ENCODE measurements at places on chromosomes 5 and 9.
A peak's percentile ranks its signal among the peaks of the same experiment; 100 is the strongest.

DNA sequence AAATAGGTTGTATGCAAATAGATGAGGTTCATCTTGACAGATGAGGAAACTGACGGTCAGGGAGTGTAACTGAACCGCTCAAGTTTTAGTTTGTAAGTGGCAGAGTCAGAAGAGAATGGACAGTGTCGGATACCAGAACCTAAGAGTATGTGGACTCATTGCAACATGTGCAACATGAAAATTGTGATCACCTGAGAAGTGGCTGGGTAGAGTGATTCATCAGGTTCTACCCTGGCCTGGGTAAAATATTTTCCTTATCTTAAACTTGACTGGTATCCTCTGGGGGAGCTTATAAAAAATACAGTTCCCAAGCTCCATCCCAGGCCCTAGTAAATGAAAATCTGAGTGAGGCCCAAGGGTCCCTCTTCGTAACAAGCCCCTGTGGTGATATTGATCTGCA, 35.2 kb upstream of the MIER3 start:
- DNase-seq = no peak

DNA sequence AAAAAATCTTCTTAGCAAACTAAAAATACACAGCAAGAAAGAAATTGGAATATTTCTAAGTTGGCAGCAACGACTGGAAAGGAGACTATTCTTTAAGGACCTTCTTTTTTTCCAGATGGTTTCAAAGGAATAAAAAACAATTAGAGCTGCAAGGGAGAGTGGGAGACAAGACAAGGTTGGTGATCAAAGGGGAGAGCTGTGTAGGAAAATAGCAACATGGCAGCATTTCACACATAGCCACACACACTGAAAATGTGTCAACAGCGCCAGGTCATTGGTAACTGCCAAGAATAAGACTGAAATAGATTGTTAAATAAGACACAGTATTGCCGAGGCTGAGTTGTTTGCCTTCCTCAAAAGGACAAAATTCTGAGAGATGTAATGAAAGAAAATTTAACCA, 88.1 kb upstream of the TLE1 start:
- no peak for DNase-seq

- DNase-seq = no peak
Observed at GRCh38 chr5:135444360-135444759, 2.8 kb downstream of the DCANP1 start.

DNA sequence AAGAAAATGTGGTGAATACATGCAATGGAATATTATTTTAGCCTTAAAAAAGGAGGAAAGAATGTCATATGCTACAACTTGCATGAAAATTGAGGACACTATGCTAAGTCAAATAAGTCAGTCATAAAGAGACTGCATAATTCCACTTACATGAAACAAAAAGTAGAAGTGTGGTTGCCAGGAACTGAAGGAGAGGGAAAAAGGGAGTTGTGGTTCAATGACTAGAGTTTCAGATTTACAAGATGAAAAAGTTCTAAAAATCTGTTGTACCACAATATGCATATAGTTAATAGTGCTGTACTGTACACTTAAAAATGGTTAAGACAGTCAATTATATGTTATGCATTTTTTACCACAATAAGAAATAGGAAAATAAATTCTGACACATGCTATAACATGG, 95.4 kb downstream of the SLC44A1 start:
- DNase-seq = no peak

GRCh38 chr5:177022386-177023302, at the start of gene ZNF346:
Gene ZNF346, plus strand, starts transcription at chr5:177022696. Its CDS starts 43 bp downstream, at chr5:177022739.
- DNase-seq = peak; percentile 58

DNA sequence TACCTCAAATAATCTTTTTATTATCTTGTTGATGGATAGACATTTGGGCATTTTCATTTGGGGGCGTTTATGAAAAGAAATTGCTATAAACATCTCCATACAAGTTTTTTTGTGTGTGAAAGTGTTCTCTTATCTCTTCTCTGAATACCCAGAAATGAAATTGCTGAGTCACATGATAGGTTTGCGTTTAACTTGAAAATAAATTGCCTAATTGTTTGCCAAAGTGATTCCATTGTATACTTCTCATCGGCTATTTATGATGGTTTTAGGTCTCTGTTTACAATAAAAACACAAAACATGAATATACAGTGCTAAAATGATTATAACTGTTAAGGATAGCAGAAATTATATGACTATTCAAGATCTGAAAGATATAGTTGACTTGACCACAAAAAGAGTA, 361.7 kb downstream of the TAF11L14 start:
- DNase-seq = no peak

DNA sequence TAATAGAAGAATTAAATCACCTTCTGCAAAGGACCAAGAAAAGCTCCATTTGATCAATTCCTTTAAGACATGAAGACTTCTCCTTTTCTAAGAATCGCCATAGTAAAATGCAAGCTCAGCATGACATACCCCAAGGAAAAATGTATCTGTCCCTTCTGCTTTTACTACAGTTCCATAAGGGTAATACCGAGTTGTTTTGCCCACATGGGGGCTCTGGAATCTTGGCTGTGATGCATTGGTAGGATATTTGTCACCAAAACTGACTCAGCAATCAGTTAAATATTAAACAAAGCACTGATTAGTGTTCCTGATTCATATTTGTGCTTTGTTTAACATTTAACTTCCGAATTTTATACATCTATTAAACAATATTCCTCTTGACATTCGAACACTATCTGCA, 24.3 kb upstream of the KCNIP1 start:
- DNase-seq = peak; percentile 10

GRCh38 chr9:115104908-115105307, 13.0 kb downstream of the TNC start:
- DNase-seq = peak; percentile 85

DNA sequence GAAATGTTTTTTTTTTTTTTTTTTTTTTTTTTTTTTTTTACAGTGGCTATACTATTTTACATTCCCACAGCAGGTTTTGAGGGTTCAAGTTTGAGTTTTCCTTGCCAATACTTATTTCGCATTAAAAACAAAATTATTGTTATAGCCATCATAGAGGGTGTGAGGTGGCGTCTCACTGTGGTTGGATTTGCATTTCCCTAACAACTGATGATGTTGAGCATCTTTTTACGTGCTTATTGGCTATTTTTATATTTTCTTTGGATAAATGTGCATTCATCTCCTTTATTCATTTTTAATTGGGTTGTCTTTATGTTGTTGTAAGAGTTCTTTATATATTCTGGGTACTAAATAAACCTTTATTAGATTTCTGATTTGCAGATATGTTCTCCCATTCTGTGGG, 18.9 kb upstream of the UBLCP1 start:
- DNase-seq = no peak

GRCh38 chr5:76691467-76692273, 24.3 kb upstream of the F2R start:
- no peak for DNase-seq

DNA sequence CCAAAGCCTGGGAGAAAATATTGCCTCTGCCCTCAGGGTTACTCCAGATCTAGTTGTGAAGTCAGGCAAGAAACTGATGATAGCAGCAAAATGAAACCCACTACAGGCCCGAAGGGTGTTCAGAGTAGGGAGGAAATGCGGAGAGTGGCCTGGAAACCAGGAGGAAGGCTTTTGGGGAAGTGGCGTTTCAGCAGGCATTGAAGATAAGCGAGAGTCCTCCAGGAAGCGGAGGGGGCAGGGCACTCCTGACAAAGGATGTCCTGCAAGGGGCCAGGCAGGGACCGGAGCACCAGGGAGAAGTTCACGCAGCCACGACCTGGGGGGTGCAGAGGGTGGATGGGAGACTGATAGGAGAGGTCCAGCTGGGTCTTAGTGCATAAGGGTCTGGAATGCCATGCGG, 7.8 kb upstream of the FOXI1 start:
- DNase-seq = no peak

- no peak for DNase-seq
Observed at GRCh38 chr9:74413876-74414275, 83.3 kb upstream of the RORB start.

- no peak for DNase-seq
Observed at GRCh38 chr5:51465165-51465564, 81.9 kb downstream of the ISL1 start.

GRCh38 chr5:171397190-171397589, 9.5 kb downstream of the NPM1 start:
- DNase-seq = no peak

GRCh38 chr9:3403315-3403714, 122.5 kb downstream of the RFX3 start:
- DNase-seq = no peak

GRCh38 chr5:6772886-6773285, 59.7 kb downstream of the TENT4A start:
- DNase-seq = no peak

DNA sequence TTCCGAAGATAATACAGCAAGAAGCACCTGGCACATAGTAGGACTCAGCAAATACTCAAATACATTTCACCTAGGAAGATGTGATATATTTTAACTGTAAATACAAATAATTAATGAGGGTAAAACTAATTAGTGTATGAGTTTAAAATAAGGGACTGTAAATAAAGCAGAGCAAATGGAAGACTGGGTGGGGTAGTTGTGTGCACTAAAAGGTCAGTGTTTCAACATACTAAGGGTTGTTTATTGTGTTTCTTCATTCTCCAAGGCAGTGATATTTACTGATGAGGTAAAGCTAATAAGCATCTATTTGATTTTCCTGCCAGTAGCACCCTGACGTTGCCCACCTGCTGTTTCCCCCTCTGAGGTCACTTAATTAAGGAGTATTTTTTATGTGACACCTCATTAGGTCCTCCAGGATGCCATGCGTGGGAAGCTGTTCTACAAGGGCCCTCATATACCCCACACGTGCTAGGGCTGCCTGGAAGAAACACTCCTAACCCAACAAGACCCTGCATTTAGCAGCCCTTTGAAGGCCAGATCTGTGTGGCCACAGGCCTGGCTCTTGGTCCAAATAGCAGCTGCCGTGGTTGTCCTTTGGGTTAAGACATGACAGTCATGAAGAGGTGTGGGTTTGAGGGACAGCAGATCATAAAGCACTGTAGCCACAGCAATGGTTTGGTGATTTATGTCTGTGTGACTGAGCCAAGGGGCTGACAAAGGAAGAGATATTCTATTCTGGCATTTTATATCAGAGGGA, 97.5 kb upstream of the RPS23 start:
- no peak for DNase-seq

DNA sequence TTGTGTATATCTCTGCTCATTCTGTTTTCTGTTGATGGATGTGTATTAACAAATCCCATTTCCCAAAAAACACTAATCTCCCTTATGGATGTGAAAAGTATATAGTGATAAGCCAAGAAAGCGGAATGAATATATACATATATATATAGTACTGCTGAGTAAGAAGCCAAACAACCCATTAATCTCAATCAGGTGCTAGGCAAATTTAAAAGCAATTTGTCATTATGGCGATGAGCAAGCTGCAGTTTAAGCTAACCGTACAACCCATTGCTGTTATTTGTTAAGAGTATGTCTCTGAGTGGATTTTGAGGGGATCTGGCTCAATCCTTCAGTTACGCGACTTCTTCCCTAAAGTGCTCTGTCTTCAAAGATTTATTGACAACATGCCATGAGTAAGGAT, 640.4 kb upstream of the ARRDC3 start:
- no peak for DNase-seq

DNA sequence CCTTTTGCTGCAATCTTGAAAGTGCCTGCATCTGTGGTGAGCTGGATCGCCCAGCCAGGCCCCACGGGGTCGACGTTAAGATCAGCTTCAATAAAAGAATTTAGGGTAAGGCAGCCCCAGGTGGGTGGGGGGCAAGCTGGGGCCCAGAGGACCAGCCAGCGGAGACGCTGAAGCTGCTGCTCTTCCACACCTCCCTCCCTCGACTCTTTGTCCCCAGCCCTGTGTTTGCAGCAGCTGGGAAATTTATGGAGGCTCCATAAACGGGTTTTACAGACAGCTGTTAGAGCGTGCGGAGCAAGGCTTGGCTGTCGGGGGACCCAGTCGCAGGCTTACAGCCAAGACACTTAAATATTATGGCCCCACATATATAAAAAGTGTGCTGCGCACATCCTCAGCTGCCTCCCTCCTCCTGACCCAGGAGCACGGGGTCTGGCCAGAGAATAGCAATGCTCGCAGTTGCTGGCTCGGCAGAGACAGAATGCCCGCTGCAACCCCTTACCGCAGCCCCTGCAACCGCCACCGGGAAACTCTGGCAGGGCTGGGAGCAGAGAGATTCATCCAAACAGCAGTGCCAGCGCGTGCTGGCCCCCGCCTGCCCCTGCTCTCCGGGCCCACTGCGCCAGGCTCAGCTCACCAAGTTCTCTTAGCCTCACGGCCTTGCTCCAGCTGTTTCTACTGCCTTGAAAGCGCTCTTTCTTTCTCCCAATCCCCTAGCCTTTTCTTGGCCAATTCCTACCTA, 28.4 kb upstream of the MVB12B start:
- no peak for DNase-seq

- no peak for DNase-seq
Observed at GRCh38 chr5:53560028-53560427, 411 bp upstream of the NDUFS4 start.

- no peak for DNase-seq
Observed at GRCh38 chr5:71629950-71630349, 42.8 kb downstream of the MCCC2 start.

DNA sequence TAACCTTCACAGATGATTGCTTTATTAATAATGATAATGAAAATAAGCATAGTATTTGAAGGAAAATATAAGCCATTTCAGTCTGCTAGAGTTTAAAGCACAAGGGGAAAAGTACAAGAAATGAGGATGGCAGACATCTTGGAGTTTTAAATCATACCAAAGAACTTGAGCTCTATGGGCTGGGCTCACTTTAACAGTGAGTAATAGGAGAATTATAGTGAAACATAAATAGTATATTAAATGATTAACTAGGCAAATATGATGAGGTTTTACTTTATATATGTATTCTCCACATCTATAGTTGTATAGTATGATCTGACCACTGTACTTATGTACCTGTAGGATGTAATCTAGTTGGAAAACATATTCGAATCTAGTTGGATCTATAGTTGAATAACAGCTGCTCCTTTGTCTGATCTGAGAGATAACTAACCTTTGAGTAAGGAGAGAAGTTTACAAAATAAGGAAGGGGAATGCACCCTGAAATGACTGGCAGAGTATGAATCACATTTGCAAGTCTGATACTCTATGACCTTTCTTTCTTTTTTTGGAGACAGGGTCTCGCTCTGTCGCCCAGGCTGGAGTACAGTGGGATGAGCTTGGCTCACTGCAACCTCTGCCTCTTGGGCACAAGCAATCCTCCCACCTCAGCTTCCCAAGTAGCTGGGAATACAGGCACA, 17.6 kb downstream of the MEGF9 start:
- no peak for DNase-seq

- no peak for DNase-seq
Observed at GRCh38 chr9:130925050-130925678, 13.9 kb downstream of the FIBCD1 start.

DNA sequence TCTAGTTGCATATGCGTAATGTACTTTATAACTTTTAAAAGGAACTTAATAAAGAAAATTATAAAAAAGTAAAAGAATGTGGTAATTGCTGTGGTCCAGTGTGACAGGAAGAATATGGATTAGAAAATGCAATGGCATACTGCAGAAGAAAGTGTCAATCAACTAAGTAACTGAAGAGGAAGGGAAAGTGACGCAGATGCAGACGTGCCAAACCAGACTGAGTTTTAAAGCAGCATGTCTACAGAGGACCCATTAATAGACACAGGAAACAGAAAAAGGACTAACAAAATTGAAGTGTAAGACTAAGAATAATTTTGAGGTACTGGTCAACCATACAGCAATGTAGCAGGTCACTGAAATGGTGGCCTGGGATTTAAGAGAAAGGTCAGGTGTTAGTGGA, 73.3 kb downstream of the DPYSL3 start:
- DNase-seq = no peak
